Stimulated activated effector memory CD8-positive, alpha-beta T cell treated with anti-CD3 and anti-CD28 coated beads, Interleukin-12 subunit alpha, Interleukin-12 subunit beta, amount 100 ng/mL, for 72 hours (primary cell): ENCODE measurements at places on chromosomes 16 and 17.

DNA sequence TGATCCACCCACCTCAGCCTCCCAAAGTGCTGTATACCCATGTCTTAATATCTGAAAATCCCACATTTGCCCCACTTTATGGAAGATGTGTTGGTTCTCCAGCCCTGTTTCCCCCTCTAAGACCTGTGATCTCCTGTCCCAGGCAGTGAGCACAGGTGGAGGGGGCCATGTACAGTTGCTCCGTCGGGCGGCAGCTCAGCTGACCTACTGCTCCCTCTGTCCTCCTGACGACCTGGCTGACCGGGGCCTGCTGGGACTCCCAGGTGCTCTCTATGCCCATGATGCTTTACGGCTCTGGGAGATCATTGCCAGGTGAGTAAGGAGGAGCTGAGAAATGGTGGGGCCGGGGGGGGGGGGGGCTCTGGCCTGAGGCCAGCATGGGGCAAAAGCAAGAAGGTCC lies 6.7 kb upstream of the RNASEK start:
- DNase-seq = no peak

GRCh38 chr16:56357765-56358322 lies 67.5 kb downstream of the AMFR start:
- DNase-seq = no peak

DNA sequence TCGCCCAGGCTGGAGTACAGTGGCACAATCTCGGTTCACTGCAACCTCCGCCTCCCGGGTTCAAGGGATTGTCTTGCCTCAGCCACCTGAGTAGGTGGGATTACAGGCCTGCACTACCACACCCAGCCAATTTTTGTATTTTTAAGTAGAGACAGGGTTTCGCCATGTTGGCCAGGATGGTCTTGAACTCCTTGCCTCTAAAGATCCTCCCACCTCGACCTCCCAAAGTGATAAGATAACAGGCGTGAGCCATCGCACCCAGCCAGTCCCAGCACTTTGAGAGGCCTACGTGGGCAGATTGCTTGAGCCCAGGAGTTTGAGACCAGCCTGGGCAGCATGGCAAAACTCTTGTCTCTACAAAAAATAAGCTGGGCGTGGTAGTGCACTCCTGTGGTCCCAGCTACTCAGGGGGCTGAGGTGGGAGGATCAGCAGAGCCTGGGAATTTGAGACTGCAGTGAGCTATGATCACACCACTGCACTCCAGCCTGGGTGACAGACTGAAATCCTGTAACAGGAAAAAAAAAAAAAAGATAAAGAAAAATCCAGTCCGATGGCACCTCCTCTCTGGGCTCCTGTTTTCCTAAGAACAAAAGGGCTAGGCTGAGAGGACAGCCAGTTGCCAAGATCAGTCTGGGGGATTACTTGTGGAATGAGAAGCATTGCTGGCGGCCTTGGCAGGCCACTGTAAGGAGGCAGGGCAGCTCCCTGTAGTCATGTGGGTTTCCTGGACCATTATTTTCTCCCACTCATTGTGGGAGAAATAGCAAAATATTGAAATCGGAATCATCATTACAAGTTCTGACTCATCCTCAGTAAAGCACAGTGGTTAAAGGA lies 3.0 kb upstream of the PIPOX start:
- DNase-seq = no peak

GRCh38 chr16:57566436-57566835 lies 24.0 kb downstream of the ADGRG5 start:
- no peak for DNase-seq

DNA sequence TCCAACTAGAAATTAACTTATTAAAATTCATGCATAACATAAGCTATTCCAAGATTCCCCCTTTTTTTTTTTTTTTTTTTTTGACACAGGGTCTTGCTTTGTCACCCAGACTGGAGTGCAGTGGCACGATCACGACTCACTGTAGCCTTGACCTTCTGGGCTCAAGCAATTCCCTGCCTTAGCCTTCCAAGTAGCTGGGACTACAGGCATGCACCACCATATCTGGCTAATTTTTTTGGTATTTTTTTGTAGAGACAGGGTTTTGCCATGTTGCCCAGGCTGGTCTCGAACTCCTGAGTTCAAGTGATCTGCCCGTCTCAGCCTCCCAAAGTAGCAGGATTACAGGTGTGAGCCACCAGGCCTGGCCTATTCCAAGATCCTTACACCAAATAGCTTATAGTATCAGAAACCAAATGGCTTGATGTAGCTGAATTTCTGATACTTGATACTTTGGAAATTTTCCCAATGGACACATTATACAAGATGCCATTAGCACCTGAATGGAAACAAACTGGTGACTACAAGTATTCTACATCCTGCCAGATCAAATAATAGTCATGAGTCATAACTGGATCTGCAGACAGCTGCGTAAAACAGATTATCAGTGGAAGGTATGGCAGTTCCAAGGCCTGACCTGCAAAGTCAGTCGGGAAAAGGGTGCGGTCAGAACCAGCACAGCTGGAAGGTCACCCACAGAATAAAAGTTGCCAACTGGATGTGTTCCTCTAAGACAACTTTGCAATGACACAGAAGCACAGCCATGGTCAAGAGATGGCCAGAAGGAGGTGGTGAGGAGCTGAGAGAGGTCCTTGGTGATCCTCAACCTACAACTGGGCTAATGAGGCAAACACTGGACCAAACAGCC lies 14.5 kb downstream of the TUBG1 start:
- no peak for DNase-seq

- no peak for DNase-seq
These were observed 6.9 kb downstream of the C17orf75 start for GRCh38 chr17:32335046-32335445.

DNA sequence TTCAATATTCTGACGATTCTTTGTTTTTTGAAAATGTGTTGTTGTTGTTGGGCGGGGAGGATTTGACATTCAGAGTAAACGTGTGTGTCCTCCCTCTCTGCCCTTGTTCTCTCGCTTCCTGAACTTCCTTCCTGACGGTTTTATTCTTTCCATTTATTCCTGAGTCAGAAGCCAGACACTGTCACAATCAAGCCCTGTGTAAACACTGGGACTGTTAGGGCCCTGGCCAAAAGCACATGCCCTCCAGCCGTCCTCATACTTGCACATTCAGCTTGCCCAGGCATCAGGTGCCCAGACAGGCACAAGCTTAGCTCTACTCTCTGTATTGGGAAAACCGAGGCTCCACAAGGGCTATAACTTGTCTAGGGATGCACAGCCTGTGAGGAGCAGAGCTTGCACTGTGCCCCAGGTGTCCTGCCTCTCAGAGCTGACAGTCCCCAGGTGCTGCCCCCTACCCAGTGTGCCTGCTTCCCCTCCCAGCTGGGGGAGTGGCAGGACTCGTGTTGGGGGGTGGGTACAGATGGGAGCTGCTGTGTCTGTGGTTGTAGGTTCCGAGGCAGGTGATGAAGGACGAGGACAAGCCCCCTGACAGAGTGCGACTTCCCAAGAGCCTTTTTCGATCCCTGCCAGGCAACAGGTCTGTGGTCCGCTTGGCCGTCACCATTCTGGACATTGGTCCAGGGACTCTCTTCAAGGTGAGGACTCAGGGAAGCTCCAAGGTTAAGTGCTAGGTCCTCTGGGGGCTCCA lies 9.7 kb downstream of the ADGRG3 start:
- no peak for DNase-seq

DNA sequence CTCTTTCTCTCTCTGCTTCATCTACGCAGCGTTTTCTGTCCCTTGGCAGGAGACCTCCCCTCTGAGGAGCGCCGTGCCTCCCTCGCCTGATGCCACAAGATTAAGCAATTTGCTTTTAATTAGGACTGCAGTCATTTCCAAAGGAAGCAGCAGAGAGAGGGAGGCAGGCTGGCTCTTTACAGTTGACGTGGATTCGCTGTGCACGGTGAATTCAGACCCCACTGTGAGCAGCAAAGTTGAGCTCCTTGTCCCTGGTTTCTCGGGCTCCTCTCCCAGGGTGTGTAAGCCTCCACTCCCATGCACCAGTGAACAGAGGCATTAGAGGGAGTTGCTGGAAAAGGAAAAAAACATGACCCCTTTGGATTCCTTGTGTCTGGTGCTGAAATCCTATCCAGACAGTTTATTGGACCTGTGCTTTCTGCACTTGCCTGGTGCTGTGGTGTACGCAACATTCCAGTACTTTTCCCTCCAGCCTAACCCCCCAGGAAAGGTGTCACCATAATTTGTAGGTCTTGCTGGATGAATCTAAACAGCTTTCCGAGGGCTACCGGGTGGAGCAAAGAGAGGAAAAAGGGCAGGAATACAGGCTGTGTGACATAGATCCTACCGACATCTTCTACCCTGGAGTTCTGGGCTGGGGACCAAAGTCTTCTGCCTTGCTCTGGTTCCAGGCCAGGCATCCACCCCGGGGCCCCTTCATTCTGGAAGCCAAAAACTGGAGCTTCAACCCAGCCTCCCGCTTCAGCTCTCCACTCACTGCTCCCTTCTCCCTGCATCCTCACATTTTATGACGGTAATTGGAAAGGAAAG lies 171.0 kb downstream of the MAF start:
- no peak for DNase-seq

GRCh38 chr17:5580969-5581368 lies 3.3 kb downstream of the NLRP1 start:
- no peak for DNase-seq

DNA sequence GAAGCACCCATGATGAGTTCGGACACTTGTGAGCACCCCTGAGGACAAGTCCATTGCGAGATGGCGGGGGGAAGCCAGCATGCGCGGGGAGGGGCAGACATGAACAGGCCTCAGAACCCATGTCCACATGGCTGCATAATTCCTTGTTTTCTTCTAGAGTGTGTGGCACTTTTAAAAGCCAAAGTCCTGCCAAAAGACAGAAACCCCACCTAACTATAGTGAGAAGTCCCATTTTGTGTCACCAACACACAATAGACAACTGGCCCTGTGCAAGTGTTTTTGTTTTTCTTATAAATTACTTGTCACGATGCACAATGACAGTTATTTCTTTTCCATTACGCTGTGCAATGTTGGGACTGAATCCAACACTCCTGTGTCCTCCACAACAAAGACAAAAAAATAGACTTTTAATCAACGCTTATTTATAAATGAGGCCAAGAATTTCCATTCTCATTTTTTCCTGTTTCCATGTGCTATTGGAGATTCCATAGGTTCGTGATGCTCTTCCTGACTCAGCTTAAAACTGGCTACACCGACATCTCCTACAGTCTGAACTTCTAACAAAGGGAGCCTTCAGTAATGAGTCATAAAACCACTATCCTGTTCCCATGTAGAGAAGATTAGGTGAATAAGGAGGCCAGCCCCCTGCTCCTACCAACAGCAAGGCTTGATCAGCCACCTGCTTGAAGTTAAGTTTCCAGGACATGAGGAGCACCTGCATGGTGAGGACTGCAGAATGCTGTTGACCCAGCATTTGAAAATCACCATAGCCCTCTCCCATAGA lies 98.9 kb downstream of the ZNF423 start:
- no peak for DNase-seq

DNA sequence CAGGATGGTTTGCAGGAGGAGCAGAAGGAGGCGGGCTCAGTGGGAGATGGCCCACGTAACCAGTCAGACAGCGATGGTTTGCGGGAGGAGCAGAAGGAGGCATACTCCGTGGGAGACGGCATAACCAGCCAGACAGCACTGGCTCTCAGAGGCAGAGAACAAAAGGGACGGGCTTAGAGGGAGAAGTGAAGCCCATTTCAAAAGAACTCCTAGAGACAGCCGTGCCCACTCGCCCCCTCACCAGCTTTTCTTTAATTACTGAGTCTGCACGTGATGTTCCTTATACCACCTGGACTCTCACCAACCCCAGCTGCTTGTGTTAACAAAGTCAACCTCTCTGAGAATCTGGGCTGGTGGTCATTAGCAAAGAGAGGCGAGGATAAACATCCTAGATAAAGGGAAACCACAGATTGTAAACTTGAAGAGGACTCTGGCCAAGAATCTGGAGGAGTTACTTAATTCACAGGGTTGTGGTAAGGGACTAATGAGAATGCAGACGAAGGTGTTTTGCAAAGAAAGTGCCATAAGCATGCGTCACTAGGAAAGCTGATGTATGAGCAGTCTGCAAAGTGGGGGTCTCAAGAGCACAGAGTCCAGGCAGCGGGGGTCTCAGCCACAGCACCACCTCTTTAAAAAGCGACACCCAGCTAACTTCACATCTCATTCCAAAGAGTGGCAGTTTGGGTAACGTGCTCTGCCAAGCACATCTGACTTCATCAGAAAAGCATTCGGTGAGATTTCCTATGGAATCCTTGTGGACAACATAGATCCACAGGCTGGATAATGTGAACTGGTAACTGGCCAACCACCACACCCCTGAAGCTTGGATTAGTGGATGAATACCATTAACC lies 51.7 kb downstream of the NXN start:
- DNase-seq = no peak
